Activated T-helper 1 cell treated with anti-CD3 and anti-CD28 coated beads, Interleukin-2, amount 50 U/mL, for 16 hours (primary cell): ENCODE measurements at places on chromosomes 4 and X.

DNA sequence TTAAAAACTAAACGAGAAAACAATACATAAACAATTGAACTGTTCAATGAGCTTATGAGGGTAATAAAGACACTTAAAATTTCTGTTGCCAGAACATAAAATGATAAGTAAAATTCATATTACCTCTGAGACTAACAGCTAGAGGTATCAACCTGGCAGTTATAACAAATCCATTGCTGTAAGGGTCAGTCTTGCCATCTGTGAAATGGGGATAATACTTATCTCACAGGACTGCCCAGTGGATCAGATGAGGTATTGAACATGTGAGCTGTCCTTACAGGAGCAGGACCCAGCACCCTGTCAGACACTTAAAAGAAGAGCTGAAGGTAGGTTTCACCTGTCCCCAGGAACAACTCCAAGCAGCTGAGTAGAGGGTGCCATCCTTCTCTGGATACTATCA, 2.5 kb downstream of the TCEAL3 start:
- no peak for DNase-seq

- no peak for DNase-seq
Measured at GRCh38 chr4:73989031-73989430, 1.0 kb upstream of the PPBP start.

- no peak for DNase-seq
Measured at GRCh38 chr4:3818371-3818770, 52.2 kb downstream of the ADRA2C start.

GRCh38 chrX:2176274-2176673, 324.5 kb downstream of the DHRSX start:
- DNase-seq = no peak

DNA sequence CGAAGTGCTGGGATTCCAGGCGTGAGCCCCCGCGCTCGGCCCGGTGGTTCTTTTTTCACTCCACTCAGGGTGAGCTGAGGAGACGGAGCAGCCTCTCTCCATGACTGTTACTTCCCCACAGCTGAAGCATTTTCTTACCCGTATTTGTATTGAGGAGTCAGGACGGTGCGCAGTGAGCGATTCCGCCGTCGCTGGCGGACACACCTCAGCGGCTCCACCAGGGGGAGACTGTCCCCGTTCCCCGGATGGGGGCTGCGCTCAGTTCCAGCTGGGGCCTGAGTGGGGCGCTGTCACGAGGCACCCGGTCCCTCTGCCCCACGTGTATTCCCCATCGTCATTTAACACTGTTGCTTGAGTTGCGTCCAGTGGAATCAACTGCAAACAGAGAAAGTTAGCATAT, 844.0 kb upstream of the FRG1 start:
- DNase-seq = no peak

DNA sequence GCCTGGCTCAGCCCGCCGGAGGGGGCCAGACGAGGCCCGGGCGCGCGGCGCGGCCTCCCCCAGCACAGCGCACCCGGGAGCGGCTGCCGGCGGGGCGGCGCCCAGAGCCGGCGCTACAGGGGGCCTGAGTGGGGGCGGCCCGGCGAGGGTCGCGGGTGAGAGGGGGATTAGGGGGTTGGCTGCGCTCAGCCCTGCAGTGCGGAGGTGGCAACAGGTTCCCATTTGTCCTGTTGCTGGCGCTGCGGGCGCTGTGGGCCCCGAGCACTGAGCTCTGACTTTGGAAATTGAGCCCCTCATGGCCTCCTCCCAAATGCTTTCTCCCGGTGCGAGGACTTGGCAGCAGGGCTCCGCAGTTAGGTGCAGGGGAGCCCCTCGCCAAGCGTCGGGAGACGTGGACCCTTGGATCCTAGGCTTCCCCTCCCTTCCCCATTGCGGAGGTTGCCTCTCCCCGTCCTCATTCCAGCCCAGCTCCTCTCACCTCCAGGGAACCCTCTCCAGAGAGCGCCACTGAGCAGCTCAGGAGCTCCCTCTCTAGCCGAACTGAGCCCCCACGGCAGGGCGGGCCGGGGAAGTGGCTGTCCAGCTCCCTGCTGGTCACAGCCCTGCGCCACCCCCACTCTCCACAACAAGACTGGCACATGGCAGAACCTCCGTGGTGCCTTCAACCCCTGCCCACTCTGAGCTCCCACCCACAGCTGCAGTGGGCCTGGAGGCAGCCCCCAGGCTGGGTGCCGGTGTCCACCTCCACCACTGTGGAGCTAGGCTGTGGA, 2.5 kb upstream of the DUSP9 start:
- DNase-seq = no peak
